ENCODE measurements at places on chromosomes 1 and 21.

DNA sequence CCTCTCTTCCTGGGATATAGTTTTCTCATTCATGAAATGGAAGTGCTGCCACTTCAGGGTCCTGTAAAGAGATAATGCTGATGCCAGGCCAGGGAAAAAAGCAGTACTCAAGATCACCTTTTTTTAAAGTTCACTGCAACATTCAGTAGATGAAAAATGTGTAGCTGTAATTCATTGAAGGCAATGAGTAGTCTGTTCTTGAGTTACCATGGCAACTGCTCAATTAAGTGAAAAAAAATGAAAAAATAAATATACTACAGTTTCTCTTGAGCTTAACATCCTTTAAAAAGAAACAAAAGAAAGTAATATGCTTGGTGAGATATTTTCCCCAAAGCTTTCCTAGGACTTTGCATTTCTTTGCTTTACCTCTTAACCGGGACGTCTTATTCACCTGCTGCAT lies 183.3 kb downstream of the AK5 start:
- DNase-seq = peak; percentile 5

DNA sequence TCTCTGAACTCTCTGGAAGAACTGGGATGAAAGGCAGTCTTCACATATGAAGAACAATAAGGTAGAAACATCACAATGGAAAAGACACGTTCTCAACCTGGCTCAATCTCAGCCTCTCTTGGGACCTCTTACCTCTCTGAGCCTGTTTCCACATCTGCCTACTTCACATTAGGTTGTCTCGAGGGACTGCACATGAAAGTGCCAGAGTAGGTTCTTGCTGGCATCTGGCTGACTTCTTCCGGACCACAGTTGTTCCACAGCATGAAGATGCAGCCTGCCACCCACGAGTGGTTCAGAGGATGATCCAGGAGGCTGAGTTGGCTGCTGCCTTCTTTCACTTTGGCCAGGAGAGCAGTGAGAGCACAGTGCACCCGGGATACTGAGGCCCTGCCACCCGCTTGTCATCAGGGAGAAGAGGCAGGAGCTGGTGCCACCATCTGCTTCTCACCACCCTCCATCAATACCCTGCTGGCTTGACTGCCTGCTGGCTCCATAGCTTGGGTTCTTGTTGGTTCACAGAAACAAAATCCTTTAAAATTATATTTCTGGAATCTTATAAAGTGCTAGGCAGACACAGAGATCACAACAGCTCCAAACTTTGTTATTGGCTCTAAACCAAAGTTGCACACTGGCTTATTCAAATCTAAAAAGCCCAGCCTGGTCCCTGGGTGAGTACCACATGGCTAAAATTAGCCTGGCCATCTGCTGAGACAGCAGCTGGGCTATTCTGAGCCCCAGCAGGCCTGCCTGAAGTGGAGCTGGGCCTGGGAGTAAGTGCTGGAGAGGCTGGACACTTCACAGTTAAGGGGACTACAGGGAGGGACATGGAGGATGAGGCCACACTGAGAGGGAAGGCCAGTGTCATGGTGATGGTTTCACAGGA lies 46.9 kb upstream of the LIN9 start:
- DNase-seq = no peak

GRCh38 chr21:33371366-33371765 lies 31.8 kb upstream of the IFNGR2 start:
- DNase-seq = no peak

- no peak for DNase-seq
These were observed 176.8 kb upstream of the SYT6 start for GRCh38 chr1:114330451-114330983.
